HT-29 (cell line): ENCODE measurements at places on chromosomes 7 and 10.

GRCh38 chr7:2162959-2163358 is 69.8 kb downstream of the MAD1L1 start:
- no peak for DNase-seq

DNA sequence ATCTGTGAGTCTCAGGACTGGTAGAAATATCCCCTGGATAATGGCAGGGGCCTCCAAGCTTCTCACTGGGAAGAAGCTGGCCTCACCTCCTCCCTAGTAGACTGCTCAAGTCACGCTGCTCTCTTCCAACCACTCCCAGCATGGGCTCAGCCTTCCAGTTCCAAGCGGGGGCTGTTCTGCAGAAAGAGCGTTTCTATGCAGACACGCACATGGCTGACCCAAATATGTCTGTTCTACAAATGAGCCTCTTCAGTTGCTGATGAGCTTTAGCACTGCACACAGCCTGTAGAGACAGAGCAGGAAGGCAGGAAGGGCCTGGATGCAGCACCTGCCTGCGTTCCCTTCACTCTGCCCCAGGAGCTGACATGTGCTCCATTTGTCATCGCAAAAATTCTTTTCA is 523.9 kb upstream of the MGMT start:
- DNase-seq: no peak

- DNase-seq: no peak
Observed at GRCh38 chr7:29077176-29077575, 69.2 kb downstream of the CPVL start.

DNA sequence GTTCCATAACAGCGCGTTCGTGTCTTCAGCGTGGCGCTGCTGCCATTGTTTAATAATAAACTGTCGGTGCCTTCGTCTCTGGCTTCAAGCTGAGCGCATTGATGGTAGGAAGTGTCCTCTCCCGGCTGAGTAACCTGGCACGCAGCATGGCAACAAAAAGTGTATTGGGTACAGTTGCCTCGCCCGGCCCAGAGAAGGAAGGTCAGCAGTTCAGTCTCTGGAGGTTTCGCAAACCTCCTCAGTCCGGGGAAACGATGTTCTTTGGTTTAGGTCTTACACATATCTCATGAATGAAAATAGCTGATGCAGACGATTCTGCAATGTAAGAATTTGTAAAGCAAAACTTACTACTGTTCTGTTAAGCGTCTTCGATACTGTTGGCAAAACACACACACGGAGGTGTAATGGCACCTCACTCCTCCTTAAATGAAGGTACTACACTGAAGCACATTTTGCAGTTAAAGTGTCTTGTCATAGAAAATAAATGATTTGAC is 739 bp upstream of the CCDC186 start:
- DNase-seq: no peak

GRCh38 chr7:157440346-157441022 is 103.7 kb downstream of the DNAJB6 start:
- DNase-seq: no peak

GRCh38 chr10:96238646-96239623 is 32.4 kb downstream of the BLNK start:
- peak; percentile 31 for DNase-seq

GRCh38 chr10:48381971-48382370 is 75.5 kb downstream of the MAPK8 start:
- DNase-seq: no peak

GRCh38 chr7:73424489-73424885 is 9.1 kb upstream of the FZD9 start:
- DNase-seq: no peak

GRCh38 chr10:31304291-31304970 is 14.6 kb upstream of the ZEB1 start:
- DNase-seq: no peak

DNA sequence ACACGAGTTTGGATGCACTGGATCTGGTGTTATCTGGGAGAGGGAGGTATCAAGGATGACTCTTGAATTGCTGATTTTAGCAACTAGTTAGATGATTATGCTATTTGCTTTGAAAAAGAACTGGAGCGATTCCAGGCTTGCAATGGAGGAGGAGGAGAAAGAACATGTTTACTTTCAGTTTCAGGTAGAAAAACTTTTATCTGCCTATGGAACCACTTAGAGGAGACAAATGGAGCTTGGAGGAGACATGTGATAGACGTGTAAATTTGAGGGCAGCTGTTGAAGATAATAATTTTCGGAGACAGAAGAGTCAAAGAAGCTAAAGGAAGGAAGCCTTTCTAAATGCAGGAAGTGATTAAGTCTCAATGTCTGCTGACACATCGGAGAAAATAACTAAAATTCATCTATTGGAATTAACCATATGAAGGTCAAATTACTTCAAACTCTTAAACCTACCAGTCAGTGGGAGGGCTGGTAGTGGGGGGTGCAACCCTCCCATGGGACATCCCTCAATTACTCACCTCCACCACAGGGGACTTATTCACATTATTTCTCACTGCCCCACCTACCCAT is 56.4 kb upstream of the GNAI1 start:
- DNase-seq: no peak

- DNase-seq: no peak
Observed at GRCh38 chr10:121919666-121920065, 8.2 kb downstream of the ATE1 start.

DNA sequence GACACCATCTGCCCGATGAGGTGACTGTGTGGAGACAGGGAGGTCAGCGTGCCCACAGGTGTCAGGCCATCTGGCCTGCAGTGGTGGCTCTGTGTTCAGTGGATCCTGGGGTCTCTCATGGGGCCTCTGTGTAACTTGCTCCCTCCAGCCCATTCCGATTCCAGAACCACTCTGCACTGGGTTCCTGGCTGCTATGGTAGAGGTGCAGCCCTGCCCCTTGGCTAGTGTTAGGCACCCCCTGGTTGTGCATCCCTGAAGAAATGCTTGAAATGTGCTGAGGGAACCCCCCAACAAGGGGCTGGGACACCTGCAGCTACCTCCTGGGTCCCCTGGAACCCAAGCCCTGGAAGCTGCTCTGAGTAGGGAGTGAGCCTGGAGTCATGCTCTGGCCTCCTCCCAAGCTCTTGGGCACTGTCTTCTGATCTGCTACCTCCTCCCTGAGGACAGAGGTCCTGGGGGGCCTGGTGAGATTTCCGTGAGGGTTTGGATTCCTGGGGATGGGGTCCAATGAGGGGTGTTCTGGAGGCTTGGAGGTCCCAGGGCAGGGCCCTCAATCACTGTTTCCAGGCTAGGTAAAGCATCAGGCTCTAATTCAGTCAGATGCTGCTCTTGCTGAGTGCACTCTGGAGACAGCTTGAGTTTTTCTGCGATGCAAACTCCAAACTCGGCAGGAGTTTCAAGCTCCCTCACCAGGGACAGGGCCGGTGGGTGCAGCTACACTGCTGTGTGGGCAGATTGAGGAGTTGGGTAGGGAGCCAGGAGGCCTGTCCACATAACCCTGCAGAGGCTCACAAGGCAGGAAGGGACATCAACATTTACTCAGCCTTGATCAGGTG is 27.7 kb downstream of the RAMP3 start:
- DNase-seq: no peak

DNA sequence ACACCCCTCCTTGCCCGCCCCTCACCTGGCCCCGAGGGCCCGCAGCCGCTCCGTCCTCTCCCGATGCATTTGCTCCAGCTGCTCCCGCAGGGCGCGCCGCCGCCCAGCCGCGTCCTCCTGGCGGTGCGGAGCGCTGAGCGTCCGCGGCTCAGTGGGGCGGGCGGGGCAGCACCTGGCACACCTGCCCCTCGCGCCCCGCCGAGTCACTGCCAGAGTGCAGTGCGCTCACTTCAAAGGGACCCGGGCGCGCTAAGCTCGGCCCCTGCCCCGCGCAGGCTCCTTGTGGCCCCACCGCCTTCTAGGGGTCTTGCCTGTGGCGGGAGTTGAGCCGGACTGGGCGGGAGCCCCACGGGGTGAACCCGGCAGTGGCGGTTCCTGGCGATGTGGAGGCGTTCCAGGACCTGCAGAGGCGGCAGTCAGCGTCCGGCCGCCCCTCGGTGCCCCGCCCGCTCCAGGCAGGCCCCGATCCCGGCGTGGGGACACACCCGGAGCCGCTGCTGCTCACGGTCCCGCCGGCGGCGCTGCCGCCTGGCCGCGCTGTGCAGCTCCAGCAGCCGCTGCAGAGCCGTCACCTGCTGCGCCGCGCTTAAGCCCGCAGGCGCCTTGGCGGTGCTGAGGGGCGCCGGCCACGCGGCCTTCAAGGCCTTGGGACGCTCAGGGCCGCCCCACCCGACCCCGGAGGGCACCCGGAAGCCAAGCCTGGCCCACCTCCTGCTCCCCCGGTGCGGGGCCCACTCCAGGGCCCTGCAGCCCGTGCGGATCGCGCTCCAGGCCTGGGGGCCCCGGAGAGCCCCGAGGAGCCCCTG is 6.7 kb downstream of the ATP6V1F start:
- peak; percentile 63 for DNase-seq

DNA sequence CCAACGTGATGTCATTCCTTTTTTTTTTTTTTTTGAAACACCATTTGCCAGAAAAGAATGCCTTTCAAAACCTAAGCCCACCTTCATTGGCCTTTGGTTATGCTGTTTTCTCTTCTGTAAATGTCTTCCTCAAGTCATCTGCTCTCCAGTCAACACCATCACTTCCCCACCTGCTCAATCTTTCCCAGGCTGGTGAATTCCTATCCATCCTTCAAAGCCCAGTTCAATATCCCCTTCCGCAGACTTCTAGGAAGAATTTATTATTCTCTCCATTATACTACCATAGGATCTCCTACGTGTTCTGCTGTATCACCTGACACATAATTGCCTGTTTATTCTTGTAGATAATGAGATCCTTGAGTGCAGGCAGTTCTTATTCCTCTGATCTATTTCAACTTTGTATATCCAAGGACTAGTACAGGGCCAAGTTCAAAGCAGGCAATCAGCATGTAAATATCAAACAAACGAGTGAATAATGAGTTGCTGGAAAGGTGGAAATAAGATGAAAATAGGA is 73.5 kb upstream of the PRR15 start:
- no peak for DNase-seq

DNA sequence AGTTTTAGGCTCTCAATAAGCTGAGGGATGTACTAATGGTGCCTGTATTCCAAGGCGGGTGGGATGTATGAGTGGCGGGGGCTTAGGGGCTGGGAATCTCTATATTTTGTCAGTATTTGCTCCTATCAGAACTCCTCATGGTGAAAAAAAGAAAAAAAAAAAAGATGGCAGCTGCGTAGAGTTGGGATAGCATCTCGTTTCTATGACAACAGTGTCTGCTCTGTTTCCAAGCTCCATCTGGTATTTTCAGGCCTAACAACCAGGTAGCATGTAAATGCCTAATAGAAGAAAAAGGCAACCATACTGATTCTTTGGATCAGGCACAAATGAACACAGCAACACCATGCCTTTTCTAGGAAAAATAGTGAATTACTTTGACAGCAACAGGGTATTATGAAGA is 11.7 kb upstream of the CCDC172 start:
- no peak for DNase-seq

GRCh38 chr7:83492802-83493201 is 156.1 kb downstream of the SEMA3E start:
- DNase-seq: no peak

DNA sequence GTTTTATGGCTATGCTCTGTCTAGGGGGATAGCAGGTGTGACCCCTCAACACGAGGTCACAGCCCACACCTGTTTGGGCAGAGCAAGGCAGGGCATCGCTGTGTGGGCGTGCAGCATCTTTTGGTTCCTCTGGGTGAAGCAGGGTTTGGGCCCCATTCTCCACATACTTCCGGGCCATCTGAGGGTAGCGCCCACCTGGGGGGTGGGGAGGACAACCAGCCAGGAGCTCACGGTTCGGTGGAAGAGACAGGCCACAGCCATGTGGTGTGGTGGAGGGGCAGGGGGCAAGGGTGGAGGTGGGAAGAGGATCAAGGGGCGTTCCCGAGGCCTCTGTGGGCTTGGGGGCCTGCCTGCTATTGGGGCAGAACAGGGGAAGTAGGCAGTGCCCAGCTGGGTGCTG is 2.4 kb downstream of the SH2B2 start:
- no peak for DNase-seq

GRCh38 chr10:119313644-119314043 is 106.3 kb downstream of the GRK5 start:
- DNase-seq: no peak

DNA sequence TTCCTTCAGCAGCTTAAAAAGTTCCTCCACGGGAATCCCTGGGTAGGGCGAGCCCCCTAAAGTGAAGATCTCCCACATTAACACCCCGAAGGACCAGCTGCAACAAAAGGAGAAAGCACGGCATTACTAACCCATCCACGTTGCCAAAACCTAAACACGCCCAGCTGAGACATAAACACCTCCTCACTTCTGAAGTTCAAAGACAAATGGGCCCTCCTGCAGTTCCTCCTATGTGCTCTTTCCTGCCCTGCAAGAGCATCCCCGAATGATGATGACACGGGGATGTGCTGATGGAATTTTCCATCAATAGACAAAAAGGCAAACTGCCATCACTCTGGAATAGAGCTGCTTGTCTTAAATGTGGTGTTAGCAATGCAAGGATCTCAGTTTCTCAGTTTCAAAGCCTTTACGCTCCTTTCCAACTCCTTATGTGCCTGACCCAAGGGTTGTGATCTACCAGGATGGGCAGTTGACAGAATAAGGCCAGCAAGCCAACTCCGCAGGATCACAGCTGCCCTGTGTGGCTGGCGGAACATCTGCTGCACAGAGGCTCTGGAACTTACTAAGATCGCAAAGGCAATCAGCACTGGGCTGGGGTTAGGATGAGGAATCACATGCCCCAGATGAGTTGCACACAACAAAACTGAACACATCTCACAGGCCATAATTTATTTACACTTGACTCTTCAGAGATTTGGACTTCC is 112.7 kb downstream of the FGFR2 start:
- no peak for DNase-seq

DNA sequence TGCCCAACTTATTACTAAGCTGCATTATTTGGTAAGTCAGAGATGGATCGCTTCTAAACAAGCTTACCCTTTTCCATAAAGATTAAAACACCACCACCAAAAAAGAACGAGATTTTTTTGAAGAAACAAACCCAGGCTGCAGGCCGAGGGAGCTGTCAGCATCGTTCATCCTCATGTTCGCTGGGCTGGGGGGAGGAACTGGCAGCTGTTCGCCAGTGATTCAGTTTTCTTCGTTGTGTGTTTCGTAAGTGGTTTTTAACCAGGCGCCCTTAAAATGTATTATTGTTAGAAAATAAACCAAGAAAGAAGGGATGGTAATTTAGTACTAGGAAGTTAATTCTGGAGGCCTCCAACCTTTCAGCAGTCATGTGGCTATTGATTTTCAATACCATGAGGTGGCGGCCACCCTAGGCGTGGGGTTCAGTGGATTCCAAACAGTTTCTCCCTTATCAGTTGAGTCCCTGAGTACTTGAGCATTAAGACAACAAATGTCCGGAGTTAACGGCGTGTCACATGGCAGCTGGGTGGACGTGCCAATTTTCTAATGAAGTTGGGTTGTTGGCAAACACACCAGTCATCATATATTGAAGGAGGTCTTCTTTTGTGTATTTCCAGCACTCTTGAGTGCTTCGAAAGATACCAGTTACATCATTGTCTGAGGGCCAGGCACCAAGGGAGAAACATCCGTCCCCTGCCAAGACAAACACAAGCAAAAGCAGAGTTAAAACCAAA is 173.2 kb downstream of the EBF3 start:
- DNase-seq: no peak

- no peak for DNase-seq
Observed at GRCh38 chr10:5038733-5039132, 35.1 kb upstream of the AKR1C2 start.

GRCh38 chr10:52488606-52489485 is 174.8 kb downstream of the DKK1 start:
- peak; percentile 75 for DNase-seq
